EH (cell line): ENCODE measurements at places on chromosomes 12 and 14.
A peak's percentile ranks its signal among the peaks of the same experiment; 100 is the strongest.

DNA sequence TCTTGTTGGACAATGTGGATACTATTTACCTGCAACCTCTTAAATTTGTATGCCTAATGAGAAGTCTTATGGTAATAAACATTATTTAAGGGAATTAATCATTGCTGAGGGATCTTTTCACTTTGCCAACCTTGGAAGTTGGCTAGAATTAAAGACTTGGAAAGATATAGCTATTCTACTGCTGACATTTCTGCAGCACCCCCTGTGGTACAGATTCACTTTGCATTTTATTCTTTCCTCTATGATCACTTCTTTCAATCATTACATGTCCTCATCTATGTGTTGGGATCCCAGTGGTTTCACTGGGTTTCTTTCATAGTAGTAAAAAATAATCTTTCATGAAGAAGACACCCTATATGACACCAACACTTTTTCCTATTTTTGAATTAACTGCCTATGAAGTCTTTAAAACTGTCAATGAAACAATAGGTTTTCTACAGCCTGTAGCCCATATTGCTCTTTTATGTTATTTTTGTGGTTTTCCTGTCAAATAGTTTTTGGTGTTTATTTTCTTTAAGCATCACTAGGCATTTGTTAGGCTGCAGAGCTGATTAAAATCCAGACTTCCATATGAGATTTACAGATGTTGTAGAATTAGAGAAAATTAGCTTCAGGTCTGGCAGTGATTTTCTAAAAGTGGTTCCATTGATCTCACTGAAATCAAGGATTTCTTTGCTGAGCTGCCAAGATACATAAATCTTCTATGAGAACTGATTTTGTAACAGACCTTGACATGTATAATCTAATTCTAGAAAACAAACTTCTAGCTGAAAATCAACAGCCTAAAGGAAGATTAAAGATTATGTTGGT is 256.1 kb downstream of the NAV3 start:
- peak; percentile 37 for DNase-seq

DNA sequence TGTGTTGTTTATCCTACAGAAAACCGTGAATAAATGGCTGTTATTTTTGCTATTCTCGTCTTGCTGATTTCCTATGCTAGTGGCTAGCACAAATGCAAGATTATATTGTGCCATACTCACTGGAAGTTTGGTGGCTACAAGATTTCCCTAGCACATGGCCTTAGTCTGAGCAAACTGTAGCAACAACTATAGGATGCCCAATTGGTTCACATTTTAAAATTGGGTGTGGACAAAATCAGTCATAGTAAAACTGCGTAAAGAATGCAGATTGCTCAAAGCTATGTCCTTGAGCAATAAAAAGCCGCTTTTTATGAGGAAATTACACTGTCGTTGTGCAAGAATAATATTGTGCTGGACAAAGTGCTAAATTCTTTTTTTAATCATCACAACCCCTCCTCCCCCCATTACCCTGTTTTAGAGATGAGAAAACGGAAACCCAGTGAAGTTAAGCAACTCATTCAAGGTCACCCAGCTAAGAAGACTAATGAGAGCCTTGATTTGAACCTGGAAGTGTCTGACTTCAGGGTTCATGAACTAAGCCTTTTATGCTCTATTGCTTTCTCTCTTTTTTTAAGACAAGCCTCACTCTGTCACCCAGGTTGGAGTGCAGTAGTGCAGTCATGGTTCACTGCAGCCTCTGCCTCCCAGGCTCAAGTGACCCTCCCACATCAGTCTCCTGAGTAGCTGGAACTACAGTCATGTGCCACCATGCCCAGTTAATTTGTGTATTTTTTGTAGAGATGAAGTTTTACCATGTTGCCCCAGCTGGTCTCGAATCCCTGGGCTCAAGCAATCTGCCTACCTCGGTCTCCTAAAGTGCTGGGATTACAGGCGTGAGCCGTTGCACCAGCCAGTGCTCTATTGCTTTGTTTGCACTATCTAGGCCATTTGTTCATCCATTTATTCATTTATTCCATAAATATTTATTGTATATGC is 73.6 kb downstream of the SRGAP1 start:
- peak; percentile 99 for DNase-seq

DNA sequence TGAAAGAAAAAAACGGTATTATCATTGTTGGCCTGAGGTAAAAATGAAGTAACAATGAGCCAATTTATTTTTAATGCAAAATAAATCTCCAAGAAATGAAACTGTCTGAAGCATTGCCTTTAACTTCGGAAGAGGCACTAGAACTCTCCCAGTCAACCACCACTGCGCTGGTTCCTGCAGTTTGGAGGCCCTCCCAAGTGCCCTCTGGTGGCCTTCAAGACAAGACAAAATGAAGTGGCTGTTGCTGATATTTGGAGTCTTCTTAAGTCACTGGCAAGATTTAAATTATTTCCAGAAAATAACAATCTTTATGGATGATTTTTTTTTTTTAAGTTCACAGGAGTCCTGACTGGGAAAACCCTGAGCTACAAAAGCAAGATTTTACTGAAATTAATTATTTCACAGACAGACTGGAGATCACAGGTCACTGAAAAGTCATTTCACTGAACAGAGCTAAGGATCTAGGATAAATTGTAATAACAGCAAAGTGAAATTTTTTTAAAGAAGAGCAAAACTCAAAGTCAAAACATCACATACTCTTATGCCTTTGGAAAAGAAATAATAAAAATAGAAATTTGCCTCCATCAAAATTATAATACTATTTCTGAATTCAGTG is 58.2 kb downstream of the DICER1 start:
- peak; percentile 65 for DNase-seq

DNA sequence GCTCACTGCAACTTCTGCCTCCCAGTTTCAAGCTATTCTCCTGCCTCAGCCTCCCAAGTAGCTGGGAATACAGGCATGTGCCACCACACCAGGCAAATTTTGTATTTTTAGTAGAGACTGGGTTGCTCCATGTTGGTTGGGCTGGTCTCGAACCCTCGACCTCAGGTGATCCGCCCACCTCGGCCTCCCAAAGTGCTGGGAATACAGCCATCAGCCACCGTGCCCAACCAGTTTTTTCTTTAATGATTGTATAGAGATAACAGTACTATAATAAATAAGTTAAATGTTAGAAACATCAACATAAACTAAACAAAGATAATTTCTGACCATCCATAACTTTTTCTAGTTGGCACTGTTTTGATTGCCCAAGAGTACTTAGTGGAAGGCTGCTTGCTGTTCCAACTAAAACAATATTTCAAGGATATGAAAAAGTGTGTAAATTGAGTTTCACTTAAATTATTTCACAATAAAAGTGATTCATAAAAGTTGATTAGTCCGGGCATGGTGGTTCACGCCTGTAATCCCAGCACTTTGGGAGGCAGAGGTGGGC is 5.6 kb downstream of the GON7 start:
- DNase-seq: no peak

DNA sequence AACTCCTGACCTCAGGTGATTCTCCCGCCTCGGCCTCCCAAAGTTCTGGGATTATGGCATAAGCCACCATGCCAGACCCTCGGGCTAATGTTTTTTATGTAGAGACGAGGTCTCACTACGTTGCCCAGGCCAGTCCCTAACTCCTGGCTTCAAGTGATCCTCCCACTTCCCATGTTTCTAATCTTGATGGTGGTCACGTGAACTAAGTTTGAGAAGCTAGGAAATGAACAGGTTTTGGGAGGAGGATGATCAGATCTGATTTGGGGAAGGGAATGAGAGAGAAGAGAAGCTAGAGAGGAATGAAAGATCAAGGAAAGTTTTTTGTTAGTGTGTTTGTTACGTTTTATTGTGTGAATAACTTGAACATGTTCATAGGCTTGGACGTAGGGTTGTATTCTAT is 17.2 kb upstream of the SINHCAF start:
- DNase-seq: no peak

DNA sequence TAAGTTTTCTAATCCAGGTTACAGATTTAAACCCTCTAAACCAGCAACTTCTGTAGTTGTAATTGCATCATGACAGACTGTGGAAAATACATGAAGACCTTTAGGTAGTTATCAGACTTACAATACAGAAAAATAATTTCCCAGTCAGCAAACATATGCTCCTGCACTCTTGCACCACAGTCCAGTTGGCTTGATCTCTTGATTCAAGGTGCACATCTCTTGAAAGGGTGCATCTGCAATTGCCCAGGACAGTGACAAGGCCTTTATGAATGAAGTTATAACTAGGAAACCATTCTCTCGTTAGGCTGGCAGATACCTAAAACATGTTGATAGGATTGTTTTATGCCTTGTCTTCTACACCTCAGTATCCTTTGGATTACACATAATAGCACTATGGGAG is 7.6 kb downstream of the PIWIL1 start:
- no peak for DNase-seq

DNA sequence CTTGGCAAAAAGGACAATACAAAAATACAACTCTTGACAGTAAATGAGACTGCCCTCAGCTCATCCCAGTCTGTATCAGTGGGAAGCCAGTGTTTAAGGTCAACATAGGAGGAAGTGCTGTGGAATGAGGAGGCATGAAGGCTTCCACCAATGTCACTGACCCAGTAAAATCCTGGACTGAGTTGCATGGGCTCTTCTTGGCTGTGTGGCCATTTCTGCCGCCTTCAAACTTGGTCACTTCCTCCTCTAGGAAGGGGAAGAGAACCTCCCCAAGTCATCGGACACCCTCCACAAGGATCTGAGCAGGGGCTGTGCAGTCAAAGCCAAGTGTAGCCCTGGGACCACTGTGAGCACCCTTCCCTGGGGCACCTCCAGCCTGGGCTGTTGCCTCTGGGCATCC is 11.9 kb downstream of the GPR68 start:
- DNase-seq: no peak

GRCh38 chr12:66584673-66585072 is 94.2 kb downstream of the GRIP1 start:
- DNase-seq: no peak
